Hematopoietic multipotent progenitor cell treated with erythropoietin and hydrocortisone succinate and interleukin-3 and kit ligand, for 8 days (in vitro differentiated cells): ENCODE measurements at places on chromosomes 7 and 10.

DNA sequence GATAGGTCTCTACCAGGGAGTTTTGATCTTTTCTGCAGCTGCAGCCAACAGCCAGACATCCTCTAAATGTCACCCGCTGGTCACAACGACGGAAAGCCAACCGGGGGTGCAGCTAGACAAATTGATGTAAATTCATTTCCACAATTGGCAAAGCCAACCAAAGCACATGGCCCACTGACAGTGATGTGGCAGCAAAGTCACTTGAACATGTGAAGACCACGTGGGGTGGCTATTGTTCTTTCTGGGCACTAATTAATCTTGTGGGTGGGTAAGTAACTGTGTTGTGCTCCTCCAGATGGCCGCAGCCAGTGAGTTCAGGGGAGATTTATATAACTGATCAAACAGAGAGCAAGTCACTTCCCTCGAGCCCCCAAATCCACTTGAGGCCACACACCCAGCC, 354.1 kb downstream of the ANKRD30A start:
- no peak for DNase-seq

- no peak for DNase-seq
These were observed 107.3 kb upstream of the TMEM72 start for GRCh38 chr10:44803862-44804261.

GRCh38 chr10:20492447-20492846, 404.7 kb downstream of the NEBL start:
- no peak for DNase-seq

DNA sequence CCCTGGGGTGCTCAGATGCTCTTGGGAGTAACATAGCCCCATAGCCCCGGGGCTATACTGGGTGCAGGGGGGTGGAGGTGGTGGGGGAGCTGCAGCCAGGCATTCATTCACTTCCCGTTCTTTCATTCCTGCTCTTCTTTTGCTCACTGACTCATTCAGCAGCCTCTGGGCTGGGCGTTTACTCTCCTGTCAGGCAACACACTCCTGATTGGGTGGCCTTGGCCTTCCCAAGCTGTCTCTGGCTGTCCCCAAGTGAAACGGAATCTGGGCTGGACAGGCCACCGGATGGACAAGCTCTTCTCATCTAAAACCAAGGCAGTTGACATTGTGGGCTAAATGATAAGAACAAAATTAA, 34.6 kb downstream of the CHST3 start:
- DNase-seq = no peak

GRCh38 chr7:70334871-70335270, 736.6 kb downstream of the AUTS2 start:
- no peak for DNase-seq

- DNase-seq = no peak
These were observed 82.8 kb upstream of the TNS3 start for GRCh38 chr7:47664650-47665195.

DNA sequence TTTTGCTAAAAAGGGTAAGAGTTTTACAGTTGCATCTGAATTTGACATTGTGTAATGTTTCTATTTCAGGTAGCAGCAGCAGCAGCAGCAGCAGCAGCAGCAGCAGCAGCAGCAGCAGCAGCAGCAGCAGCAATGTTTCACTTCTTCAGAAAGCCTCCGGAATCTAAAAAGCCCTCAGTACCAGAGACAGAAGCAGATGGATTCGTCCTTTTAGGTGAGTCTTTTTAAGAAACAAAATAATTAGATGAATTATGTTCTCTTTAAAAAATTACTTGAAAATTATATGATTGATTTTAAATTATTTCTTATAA, 32.6 kb downstream of the UMAD1 start:
- DNase-seq = no peak

DNA sequence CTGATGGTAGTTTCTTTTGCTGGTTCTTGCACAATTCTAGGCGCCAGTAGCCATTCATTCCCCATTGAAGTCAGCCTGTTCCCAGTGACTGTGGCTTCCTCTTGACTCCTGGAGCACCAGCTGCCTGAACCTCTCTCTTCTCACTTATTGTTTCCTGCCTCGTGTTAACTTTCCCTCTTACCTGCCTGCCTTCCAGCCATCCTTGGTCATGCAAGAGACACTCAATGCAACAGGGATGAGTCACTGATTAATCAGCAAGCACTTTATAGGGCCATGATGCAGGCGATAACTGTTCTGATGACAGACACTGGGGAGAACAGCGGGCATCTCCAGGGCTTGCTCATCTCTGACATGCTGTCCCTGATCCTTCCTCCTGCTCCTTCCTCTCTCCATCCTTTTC, 122.0 kb downstream of the PLCE1 start:
- DNase-seq = no peak

DNA sequence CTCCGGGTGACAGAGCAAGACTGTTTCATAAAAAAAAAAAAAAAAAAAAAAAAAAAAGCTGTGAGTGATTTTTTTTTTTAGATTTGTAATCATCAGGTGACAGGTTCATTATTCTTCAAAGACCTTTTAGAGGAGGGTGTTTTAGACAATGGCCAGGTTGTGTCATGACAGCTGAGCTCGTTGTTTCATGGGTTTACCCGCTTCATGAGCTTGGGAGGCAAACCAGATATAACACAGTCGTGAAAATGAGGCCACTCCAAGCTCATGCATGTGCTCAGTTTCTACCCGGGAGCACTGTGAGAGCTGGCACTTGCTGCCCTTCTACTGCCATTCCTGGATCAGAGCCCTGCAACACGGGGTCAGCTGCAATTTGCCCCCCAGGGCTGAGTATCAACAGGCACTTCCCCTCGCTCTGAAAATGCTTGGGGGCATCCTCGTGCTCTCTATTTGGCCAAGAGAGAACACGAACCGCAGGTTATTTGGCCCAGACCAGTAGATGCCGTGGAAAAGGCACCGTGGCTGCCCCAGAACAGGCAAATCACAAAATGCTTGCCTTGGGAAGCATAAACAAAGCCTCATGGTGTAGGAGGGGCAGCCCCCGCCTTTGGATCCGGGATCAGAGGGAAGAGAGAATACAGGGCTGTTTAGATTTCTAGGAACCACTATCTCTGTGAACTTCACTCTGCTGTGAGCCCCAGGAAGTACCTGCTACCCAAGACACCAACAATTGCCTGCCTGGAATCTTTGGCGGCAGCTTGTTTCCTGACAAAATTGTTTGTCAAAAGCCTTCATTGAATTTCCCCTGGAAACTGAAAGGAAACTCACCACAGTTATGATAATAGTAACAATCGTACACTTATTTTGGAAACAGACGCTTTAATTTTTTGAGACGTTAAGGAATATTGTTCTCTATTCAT, 371.0 kb downstream of the FRMD4A start:
- DNase-seq = no peak

DNA sequence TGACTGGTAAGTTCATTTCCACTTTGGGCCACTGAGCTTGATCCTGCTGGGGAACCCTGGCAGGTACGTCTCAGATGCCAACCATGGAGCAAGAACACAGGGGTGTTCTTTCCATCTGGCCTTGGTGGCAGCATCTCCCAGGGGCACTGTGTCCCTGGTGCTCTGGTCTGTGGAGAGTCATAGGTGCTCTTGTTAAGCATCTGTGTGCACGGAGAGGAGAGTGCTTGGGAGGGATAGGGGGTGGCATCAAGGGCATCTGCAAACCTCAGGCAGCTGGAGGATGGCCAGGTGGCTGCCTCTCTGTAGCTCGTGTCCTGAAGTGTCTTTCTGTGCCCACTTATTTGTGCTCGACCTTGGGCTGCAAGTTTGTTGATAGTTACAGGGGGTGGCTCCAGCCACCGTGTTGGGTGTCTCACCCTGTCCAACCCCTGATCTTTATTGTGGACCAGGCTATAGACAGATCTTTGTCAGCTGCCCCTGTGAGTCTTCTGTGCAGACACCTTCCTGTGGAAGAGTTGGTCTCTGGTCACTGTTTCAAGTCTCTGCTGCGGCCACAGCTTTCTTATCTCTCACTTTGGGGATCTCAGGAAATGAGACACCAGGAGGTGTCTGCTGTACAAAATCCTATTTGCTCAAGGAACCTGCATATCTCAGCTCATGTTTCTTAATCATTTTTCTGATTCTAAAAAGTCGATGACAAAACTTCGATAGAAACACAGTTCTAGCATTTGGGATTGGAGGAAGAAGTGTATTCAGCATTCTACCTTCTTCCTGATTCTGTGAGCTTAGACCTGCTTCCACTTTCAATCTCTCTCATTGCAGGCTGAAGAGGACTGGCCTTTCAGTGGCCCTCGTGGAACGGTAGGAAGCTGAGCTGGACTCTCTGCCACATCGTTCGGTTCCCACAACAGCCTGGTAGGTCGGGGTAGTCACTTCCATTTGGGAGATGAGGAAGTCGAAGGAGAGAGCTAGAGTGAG, 17.2 kb upstream of the GIMAP8 start:
- no peak for DNase-seq

DNA sequence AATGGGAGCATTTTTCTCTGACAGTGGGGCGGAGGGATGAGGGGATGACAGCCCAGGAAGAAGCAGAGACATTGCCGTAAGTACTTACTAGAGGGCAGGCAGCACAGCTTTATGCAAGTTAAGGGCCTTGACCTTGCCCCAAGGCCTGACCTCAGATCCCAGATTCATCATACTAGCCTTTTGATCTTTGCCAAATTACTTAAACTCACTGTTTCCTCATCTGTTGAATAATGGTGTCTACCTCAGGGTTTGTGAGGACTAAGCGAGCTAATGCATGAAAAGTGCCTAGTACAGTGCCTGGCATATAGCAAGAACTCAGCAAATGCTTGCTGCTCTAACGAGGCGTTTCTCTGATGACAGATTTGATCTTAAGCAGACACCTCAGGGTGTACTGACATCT, 3.5 kb upstream of the SEMA4G start:
- no peak for DNase-seq

DNA sequence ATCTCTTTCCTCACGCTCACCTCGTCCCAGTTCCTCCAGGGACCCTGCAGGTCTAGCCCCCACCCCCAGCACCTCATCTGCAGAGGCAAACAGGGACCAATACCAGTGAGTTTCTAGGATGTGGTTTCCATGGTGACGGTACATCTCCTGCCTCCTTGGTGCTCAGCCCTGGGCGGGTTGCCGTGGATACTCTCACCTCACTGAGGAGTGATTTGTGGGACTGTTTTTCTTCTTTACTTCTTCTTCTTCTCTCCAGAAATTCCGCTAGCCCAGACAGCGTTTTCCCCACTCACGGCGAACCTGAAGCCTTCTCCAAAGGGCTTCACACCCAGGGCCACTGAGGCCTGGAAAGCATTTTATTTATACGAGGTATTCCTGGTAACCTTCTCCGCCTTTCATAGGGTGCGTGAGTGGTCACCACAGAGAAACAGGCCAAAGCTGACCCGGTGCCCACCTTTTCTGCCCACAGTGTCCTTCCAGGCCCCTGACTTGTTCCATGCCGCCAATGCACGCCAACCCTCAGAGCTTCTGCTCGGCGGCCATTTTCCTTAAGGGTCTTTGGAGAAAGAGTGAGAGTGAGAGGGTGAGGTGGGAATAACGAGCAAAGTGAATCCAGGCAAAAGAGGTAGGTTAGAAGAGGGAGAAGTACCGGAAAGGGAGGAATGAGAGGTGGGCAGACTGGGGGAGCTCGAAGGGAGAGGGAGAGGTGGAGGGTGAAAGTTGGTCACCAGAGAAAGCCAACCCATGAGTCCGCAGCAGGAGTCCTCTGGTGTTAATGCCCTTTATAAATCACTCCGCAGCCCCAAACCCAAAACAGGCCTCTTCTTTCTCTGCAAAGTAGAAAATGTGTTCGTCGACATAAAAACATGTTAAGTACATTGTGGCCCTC, 15.5 kb downstream of the FAM241B start:
- DNase-seq = no peak

DNA sequence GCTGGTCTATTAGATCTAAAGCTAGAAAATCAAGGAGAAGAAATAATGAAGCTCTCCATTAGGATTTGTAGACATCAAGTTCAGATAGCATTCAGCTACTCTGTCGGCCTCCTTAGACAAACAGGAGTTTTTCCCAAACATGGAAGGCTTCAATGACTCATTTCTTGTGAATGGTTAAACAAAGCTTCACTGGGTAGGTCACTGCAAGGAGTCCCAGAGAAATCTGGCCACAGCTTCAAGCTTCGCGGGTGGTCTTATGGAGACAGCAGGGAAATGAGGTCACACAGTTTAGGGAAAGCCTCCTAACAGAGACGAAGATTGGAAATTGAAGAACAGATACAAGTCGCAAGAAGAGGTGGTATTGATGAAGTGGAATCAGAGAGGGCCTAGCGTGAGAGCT, 22.6 kb upstream of the LRRC72 start:
- no peak for DNase-seq
